ENCODE measurements at places on chromosomes 7 and 10.

DNA sequence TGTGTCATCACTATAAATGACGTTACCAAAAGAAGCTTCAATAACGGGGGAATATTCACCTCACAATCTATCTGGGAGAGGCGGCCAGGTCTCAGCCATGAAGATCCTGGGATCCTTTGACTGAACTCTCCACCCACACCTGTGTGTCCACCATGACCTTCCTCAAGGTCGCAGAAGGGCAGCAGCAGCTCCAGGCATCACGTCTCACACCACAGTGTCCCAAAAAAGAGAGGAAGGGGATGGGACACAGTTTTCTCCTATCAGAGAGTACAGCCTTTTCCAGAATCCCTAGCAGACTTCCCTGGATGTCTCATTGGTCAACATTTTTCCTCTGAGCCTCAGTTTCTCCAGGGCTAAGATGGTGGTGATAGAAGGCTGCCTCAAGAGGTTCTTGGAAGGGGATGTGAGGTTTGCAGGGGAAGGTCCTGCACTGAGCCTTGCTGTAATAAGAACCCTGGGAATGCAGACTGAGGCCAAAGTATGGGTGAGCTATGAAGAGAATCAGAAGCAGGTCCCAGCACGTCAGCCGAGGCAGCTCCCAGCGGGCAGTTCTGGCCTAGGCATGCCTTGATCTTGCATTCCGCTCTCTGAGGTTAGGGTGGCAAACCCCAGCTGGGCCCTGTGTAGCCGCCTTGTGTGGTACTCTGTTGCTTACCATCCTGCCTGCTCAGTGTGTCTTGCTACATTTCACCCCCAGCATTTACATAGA lies 63.8 kb downstream of the COL26A1 start:
- no peak for DNase-seq

DNA sequence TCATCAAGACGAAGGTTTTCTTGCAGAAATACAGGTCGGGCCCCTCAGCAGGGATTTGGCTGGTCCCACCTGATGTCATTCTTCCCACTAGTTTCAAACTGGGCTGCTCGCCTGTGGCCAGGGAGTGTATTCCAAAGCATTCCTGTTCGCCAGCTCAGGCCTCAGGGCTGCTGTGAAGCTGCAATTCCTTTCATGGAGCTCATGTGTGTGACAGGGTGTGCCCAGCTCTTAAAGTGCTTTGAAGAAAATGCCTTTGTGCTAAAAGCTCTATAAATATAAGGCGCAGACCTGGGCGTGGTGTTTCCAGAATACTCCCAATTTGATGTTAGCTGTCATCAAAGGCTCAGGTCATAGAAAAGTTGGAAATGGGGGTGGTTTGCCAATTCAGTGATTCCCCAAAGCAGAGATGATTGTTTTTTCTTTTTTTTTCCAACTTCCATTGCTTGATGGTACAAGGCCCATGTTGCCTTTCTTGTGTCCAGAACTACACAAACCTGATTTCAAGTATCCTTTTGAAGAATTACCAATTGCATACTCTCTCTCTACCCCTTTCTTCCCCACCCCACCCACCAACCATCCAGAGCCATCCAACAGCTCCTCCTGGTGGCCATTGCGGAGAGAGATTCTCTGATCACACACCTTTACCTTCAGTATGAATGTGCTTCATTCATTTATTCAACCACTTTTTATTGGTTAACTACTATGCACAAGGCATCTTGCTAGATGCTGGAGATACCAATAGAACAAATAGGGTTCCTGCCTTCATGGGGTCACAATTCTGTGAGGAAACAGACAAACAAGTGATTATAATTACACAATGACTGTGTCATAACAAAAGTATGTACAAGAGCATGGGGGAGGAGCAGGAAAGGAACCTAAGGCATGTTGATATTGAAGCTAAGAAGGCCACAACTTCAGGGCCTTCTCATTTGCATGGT lies 297.3 kb upstream of the LYZL1 start:
- DNase-seq, result no peak

GRCh38 chr7:54419209-54419608 lies 123.0 kb upstream of the VSTM2A start:
- DNase-seq, result no peak

- DNase-seq, result no peak
Measured at GRCh38 chr10:132626019-132626760, 88.6 kb downstream of the INPP5A start.

- DNase-seq, result no peak
Measured at GRCh38 chr10:8296734-8297101, 242.2 kb downstream of the GATA3 start.

GRCh38 chr10:83990126-83990525 lies 149.2 kb upstream of the GHITM start:
- no peak for DNase-seq

GRCh38 chr7:102841290-102841689 lies 71.5 kb upstream of the LRRC17 start:
- DNase-seq, result no peak

DNA sequence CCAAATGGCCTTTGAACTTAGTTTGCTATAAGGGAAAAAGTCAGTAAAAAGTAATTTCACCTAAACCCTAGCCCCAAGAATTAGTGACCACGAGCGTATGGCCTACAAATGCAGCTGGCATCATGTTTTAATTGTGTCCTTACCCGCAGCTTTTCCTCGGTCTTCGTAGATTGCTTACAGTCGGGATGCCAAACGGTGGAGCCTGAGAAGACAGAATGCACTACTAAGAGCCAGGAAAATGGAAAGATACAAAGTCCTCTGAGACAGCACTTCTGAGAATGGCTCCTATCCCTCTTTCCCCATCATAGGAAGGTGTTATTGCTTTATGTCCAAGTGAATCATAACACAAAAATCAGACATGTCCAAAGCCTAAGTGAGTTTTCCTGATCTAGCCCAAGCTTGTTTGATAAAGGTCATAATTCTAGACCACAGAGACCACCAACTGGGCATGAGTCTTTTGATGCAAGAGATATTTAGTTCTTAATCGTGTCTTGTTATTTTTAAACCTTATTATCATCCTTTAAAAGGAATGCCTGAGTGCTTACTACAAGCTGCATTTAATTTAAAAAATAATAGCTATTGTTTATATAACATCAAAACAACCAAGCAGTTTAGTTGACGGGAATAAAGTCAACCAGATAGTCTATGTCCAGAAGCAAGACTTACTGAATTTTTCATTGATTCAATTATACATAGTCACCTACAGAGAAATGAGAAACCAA lies 83.7 kb upstream of the AFAP1L2 start:
- DNase-seq, result no peak

DNA sequence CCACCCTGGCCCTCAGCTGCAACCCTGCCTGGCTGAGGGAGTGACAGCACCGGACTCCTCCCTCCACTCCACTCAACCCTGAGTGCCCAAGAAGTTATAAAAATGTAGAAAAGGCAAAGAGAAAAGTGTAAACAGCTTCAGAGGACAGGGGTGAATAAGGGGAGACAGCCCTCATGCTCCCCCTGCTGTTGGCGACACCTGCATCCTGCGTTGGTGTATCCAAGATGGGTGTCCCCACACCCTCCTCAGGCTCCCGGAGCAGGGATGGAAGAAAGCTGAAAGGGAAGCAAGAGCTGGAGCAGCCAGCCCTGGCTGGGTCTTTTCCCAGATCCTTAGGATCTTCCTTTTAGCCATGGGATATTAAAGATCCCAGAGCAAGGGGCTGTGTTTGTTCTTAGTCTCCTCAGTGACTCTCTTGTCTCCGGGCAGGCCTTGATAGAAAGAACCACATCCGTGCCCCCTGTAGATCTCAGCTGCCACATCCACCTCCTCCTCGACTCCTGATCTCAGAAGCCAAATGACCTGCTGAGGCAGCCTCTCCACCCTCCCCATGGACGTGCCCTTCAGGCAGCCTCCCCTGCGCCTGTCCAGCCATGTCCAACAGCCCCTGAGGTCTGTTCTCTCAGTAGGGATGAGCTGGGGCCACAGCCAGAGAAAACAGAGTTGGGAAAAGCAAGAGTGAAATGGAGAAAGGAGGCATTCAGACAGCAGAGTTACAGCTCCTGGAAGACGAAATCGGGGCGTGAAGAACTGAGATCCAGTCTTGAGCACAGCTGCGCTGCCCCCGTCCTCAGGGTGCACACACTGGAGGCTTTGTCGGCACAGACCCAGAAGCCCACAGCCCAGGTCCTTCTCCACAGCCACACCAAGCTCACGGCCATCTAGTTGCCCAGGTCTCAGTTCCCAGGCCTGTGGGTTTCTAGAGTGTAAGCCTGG lies 6.8 kb downstream of the FAM131B start:
- DNase-seq, result no peak

DNA sequence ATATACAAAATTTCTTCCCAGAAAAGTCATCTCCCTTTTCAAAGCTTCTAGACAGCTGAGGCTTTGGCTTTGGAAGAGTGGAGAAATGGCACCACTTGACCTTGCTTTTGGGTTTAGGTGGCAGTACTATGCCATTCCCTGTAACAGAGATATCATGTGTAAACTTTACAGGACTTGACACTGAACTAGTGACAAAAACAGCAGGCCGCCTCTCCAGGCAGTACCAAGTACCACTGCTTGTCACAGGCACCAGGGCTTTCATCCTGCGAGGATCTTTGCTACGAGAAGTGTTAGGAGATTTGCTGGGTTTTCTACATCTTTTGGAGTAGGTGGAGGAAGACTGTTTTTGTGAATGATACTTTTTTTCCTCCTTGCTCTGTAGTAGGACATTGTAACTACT lies 32.6 kb upstream of the ANLN start:
- no peak for DNase-seq
